ENCODE measurements at places on chromosomes 11 and 22. TPM values are rescaled to one million over a fixed set of nuclear protein-coding genes. Genes with fewer than 3 reads are reported as not detected.

The CLTCL1 gene
- polyA plus RNA-seq, result 8.6 TPM

The OR10S1 gene
- not detected for polyA plus RNA-seq

The TMPRSS4 gene
- not detected for polyA plus RNA-seq

The E2F8 gene
- polyA plus RNA-seq, result 2.5 TPM

The AMBRA1 gene
- 10.4 TPM for polyA plus RNA-seq

The PARVB gene
- polyA plus RNA-seq, result 87.8 TPM

The DBX1 gene
- polyA plus RNA-seq, result not detected

The ADORA2A gene
- 9.3 TPM for polyA plus RNA-seq

The OR51B4 gene
- 0.07 TPM for polyA plus RNA-seq

DNA sequence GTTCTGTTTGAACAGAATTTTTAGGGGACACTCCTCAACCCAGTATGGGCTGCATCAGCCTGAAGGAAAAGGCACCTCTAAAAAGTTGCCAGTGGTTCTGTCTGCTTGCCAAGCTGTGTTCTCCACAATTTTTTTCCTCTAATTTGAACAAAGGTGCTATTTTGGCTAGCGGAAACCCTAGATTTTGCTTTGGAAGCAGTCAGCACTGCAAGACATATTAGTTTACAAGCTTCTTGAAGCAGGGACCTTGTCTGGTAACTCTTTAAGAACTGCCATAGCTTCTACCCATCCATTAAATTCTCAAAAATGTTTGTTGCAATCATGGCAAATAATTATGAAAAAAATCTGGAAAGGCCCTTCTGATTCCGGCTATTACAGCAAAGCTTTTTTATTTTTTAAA lies 75.6 kb upstream of the HEPHL1 start:
- no peak for DNase-seq

DNA sequence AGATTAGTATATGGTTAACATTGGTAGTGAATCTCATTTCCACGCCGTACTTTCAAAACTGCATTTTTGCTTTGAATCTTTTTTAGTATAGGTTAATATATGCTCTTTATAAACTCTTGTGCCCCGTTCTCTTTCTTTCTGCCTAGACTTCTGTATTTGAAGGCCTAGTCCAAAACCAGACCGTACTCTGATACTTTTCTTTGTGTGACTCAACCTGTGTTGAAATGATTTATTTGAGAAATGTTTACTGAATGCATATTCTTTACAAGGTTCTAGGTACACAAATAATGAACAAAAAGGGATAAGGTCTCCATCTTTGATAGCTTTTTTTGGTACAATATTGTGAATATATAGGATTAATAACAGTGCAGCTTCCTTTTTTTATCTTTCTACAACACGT lies 68.3 kb downstream of the HIPK3 start:
- no peak for DNase-seq

DNA sequence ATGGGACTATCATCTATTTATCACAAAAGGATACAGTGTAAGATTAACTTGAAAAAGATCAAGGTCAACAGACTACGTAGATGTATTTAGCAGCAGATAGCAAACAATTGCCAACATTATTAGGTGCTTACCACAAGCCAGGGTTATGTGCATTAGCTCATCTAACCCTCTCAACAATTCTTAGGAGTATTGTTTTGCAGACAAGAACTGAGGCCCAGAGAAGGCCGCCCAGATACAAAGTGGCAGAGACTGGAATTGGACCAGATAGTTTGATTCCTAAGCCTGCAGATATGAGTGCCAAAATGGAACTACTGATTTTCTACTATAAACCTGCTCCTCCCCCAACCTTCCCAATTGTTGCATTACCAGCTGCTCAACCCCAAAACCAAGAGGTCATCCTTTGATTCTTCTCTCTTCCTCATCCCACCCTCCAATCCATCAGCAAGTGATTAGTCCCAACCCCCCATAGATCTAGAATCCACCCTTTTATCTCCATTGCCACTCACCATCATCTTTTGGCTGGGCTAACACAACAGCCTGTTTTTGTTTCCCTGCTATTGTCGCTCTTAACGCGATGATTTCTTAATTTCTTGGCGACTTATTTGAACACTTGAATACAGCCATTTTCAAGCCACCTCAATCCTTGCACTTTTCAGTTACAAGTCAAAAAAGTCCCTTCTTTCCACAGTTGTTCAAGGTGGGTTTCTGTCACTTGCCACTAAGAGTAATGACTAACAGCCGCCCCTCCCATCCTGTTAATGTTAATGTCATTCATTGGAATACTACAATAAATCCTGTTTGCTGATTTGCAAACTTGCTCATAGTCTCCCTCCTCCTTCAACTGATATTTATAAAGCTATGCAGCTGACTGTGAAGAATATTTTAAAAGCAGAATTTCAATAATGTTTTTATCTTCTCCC lies 2.7 kb downstream of the TMEM123 start:
- no peak for DNase-seq

DNA sequence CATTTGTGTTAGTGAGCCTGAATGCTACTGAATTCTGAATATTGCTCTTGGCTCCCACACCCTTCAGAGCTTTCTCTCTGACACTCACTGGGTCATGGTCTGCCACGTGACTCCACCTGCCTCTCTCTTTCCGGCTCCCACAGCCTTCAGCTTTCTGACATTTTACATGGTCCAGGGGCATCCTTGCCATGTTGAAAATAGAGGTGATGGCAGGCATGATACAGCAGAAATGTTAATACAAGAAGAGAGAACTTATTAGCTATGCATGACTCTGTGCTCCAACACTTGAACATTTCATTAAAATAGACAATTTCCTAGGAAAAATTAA lies 90.3 kb upstream of the CLDN5 start:
- DNase-seq, result no peak

DNA sequence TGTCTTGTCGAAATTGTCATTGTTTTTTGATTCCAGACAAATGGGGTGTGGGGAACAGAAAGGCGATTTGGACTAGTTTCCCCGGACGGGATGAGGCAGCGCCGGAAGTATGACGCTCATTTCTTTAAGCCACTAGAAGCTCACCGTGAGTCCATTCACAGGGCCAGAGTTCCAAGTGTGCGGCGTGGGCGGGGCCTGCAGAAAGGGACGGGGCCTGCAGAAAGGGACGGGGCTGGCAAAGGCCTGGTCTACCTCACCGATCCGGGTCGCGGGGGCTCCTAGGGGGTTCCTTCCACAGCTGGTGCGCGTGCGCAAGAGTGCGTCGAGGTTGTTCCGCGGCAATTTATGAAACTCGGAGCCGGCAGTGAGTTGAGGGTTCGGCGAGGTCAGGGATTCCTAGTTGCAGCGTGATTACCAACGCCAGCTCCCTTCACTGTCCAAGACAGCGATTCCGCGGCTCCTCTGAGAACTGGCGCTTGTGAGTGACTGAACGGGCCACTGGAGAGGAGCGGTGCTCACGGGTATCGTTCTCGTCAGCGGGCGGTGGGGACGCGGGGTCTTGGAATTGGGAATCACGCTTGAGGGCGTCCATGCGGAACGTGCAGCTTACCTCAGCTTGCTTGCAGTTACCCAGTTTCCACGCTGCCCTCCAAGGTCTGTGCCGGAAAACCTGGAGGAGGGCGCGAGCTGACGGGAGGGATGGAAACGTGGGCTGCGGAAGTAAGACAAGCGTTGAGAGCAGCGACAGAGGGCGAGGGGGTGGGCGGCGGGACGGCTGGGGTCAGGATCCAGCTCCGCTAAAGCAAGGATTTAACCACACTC lies at the start of gene ZNF215:
ZNF215 (plus strand) TSS at position 219 of the 822 bp plus-strand sequence. CDS start 5,847 bp downstream, outside the sequence.
- peak; percentile 17 for DNase-seq

DNA sequence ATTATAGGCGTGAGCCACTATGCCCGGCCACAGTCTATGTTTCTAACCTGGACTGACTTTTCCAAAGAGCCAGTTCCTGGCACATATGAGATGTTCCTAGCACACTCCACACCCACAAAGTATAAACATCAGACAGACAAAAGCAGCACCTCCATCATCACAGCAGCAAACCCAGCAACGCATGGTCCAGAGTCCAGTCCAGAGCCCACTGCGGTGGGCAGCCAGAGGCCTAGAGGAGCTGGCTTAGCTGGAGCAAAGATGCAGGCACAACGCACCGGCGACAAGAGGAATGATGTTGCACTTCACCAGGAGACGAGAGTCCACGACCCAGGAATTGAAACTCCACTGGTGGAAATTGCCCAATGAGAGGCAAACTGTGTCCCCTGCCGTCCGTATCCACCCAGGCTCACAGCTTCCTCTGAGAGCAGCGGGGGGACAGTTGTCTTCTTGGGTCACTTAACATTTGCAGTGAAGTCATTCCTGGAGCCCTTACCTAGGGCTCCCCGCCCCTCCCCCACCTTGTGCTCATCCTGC lies 36.6 kb downstream of the RPS6KA4 start:
- DNase-seq, result no peak

DNA sequence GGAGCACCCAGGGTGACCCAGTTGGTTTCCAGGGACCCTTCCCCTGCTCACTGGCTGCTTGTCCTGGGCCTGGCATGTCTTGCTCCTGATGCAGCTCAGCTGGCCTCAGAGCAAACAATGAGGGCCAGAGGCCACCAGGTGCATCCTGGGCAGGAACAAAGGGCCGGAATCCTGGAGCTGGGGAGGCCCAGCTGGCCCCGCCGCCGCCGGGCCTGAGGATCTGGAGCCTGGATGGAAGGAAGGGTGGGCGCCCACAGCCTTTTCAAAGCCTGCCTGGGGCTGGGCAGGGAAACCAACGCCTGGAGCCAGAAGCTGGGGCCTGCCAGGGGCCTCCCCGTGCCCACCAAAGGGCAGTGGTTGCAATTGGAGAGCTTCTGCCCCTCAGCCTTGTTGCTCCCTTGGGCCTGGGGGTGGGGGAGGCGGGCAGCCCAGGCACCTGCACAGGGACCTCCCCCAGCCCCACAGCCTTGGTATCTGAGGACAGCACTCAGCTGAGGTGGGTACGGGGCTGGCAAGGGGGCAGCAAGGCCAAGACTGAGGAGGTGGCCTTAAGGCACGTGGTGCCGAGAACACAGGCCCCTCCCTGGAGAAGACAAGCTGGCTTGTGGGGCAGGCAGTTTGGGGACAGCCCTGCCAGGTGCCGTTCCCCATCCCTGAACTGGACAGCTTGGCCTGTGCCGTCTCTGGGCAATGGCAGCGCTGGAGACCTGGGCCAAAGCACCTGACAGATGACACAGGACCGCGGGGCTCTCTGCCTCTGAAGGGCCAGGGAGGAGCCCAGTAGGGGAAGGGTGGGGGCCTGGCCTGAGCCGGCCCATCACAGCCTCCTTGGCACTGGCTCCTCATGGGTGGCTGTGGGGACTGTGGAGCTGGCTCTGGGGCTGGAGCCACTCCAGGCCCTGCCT lies 7.1 kb upstream of the ADORA2A start:
- peak; percentile 56 for DNase-seq

- DNase-seq, result peak; percentile 26
These were observed 128.4 kb downstream of the OPCML start for GRCh38 chr11:133403900-133404299.

DNA sequence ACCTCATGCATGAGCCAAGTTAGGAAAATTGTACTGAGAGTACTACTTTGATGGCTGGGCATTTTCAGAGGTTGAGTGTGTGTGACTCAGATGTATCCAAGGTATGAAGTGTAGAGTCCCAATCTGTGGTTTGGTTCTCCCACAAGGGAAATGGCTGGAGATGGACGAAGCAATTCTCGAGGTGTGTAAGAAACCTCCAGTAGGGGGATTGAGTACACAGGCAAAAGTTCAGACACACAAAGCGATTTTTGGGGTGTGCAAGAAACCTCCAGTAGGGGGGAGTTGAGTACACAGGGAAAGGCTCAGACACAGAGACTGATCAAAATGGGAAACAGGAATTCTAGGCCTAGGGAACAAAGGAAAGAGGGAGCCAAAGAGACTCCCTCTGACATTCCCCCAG lies 1536.3 kb downstream of the FAM181B start:
- no peak for DNase-seq

GRCh38 chr11:9748361-9748970 lies 84.6 kb downstream of the SWAP70 start:
- peak; percentile 70 for DNase-seq

DNA sequence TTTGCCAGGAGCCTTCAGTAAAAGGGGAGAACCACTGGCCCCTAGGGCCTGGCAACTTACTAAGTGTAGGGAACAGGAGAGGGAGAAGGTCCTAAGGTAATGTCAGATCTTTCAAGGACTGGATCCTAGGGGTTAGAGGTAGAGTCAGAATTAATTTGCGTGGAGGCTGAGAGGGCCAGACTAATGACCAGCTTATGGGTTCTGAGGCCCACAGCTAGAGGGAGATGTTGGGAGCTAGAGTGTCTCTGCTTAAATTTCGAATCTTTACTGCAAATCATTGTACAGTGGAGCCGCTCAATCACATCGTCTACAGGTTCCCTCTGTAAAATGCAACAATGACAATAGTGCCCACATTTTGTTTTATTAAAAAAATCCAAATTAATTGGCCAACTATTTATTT lies 31.4 kb downstream of the CLMP start:
- DNase-seq, result no peak

- DNase-seq, result no peak
These were observed 41.6 kb downstream of the MRGPRX2 start for GRCh38 chr11:19018901-19019300.

GRCh38 chr11:128254941-128255340 lies 332.4 kb downstream of the ETS1 start:
- DNase-seq, result no peak

- no peak for DNase-seq
These were observed 115.1 kb downstream of the MPPED1 start for GRCh38 chr22:43526946-43527345.

DNA sequence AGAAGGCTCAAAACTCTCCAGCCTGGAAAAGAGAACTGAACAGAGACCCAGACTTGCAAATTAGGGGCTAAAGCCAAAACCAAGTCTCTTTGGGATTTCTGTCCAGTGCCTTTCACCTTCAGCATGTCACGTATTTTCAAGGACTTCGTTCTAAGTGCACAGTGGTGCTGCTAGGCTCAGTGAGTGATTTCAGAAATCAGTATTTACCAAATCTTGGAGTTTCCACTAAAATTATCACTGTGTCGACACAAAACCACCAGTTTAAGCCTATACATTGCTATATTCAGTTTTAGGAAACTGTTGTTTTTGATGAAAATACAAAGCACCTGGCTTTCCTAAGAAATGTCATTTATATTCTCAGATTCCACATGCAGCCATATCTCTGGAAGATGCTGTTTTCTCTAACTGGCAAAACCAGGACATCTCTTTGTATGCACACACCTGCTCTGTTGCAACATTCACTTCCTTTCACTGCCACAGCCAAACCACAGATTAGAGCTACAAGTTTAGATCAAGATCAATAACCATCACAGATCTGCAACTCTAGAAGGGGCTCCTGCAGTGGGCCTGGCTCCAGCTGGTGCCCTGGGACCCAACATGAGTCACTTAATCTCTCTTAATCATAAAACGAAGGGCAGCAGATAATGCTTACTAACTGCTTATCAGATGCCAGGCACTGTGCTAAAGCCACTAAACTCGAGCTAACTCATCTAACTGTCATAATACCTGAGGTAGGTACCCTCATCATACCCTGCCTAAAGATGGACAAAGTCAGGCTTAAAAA lies 22.3 kb downstream of the SMCO4 start:
- DNase-seq, result no peak

DNA sequence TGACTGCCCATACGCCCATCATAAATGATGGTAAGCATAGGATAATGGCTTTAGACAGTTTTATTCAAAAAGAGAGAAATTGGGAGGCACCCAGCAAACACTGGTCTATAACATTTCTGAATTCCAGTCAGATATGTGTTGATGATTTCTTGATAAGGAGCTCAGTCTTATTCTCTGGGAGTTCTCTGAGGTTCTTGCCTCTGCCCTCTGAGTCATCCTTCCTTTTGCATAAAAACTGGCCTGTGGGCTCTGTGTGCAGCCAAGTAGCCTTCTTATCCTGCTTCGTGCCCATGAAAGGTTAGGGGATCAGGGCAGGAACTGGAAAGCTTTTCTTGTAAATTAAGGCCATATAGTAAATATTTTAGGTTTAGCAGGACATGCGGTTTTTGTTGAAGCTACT lies 48.9 kb downstream of the FAR1 start:
- DNase-seq, result no peak

GRCh38 chr11:117454564-117454917 lies 126.9 kb downstream of the CEP164 start:
- peak; percentile 51 for DNase-seq

All from SK-N-SH (cell line).